ENCODE measurements at places on chromosomes 5 and 9. TPM values are rescaled to one million over a fixed set of nuclear protein-coding genes. Genes with fewer than 3 reads are reported as not detected.

Gene C5orf52
- total RNA-seq, result not detected

Gene ITK
- 0.99 TPM for total RNA-seq

Gene PDCD1LG2
- 2.3 TPM for total RNA-seq

Gene DMXL1
- total RNA-seq, result 23.6 TPM

Gene HTR1A
- not detected for total RNA-seq

Gene RPL35
- 676 TPM for total RNA-seq

Gene MOB3B
- total RNA-seq, result 1.7 TPM

Gene UAP1L1
- 12.6 TPM for total RNA-seq

Gene TEK
- total RNA-seq, result 22.2 TPM

Gene ELP1
- 20.7 TPM for total RNA-seq

Gene PCDHA8
- not detected for total RNA-seq

Gene NSUN2
- 33.5 TPM for total RNA-seq

Gene CDKN2AIPNL
- total RNA-seq, result 46.0 TPM

Gene FBXW11
- 69.0 TPM for total RNA-seq

Gene IL33
- total RNA-seq, result 16.8 TPM

Gene KIF20A
- total RNA-seq, result 0.59 TPM

Gene GRM6
- not detected for total RNA-seq

Gene TIGD6
- total RNA-seq, result 1.9 TPM

Gene ECSCR
- 20.6 TPM for total RNA-seq

Gene AP3S1
- 50.9 TPM for total RNA-seq

Gene RFESD
- total RNA-seq, result 6.0 TPM

Gene GDA
- 2.0 TPM for total RNA-seq

Gene FOXD4L6
- not detected for total RNA-seq

Gene CCL27
- total RNA-seq, result not detected

Gene SVEP1
- 5.7 TPM for total RNA-seq

Gene DBH
- total RNA-seq, result not detected

Gene SHOC1
- not detected for total RNA-seq

Gene IL5
- total RNA-seq, result not detected

Gene CLIC3
- 1.7 TPM for total RNA-seq

Gene FBXL7
- total RNA-seq, result 21.6 TPM

Gene PCDHGB2
- 8.7 TPM for total RNA-seq

Gene CACNA1B
- total RNA-seq, result 0.20 TPM
